CD4-positive, alpha-beta T cell (primary cell): ENCODE measurements at places on chromosomes 11 and 22. TPM values are rescaled to one million over a fixed set of nuclear protein-coding genes. Genes with fewer than 3 reads are reported as not detected.

DNA sequence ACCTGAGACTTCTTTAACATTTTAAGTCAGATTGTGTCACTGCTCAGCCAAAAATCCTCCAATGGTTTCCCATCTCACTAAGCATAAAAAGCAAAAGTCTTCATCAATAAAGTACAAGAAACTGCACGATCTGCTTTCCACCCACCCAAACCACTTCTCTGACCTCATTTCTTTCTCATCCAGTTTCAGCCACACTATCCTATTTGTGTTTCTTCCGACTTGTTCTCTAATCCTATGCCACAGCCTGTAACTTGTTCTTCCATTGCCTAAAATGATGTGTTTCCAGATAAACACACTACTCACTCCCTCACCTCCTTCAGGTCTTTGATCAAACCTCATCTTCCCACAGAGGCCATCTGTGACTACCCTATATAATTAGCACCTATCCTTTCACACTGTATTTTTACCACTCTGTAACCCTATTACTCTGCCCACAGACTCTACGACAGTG lies 28.4 kb downstream of the ARHGAP32 start:
- no peak for DNase-seq

CCDC89 gene
- not detected for total RNA-seq

SESN3 gene
- 69.1 TPM for total RNA-seq

GRCh38 chr11:46335890-46336562 lies 11.2 kb upstream of the DGKZ start:
- no peak for DNase-seq
